ENCODE measurements at places on chromosomes 13 and 19. TPM values are rescaled to one million over a fixed set of nuclear protein-coding genes. Genes with fewer than 3 reads are reported as not detected.

DNA sequence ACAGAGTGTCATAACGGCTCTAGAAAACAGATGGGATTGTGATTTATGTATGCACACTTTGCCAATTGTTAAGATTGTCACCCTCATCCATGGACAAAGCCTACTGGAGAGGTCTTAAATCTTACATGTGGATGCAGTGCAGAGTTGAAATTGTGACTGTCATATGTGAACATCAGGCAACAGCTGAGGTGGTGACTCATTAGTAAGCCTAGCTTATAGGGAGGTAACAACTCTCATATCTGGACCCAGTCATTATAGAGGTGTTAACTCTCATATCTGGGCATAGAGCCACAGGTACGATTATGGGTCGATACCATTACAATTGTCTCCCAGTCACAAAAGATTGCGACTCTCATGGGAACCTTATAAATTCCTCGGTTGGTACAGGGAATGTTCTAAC, 29.8 kb upstream of the ZNF254 start:
- no peak for DNase-seq

Gene FUT3
- total RNA-seq: not detected

DNA sequence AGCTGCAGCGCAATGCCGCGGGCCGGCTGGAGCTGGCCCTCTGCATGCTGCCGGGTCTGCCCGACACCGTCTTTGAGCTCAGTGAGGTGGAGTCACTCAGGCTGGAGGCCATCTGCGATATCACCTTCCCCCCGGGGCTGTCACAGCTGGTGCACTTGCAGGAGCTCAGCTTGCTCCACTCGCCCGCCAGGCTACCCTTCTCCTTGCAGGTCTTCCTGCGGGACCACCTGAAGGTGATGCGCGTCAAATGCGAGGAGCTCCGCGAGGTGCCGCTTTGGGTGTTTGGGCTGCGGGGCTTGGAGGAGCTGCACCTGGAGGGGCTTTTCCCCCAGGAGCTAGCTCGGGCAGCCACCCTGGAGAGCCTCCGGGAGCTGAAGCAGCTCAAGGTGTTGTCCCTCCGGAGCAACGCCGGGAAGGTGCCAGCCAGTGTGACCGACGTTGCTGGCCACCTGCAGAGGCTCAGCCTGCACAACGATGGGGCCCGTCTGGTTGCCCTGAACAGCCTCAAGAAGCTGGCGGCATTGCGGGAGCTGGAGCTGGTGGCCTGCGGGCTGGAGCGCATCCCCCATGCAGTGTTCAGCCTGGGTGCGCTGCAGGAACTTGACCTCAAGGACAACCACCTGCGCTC, 3.8 kb upstream of the MAP2K7 start:
- DNase-seq: no peak

- DNase-seq: no peak
Observed at GRCh38 chr13:81779876-81780275, 1439.0 kb upstream of the SPRY2 start.

DNA sequence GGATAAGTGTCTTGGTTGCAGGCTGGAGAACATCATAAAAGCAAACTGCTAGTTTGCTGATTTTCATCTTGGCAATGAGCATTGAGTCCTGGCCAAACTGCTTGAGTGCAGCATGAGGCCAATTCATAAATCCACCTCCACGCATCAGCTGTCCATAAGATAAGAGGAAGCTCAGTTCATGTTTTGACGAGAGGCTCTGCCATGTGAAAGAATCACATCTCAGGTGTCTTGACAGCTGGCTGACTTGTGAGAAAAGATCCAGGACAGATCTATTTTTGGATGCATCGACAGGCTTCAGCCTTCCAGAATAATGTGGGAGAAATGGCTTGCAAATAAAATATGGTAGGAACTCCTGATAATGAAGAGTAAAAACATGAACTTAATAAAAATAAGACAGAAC, 5.4 kb upstream of the ZNF682 start:
- DNase-seq: no peak

DNA sequence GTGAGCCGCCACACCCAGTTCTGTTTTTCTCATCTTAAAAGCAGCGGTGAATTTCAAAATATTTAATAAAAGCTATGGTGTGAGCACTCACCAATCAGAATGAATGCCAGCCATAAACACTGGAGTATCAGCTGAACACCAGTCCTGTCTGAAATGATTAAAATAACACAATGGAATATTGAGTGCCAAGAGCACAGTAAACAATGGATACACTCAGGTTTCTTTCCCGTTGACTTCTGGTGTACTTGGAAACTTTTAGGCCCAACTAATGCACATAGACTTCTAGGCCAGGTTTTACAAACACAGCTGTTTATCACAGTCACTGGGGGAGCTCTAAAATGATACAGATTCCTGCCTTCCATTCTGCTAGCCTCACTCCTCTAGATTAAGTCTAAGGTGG, 68.3 kb downstream of the SLC6A16 start:
- no peak for DNase-seq

Gene STARD13
- total RNA-seq: 2.9 TPM

GRCh38 chr13:20231839-20232555, at the start of gene GJB6:
TSS of gene GJB6 (minus strand) at chr13:20232319. CDS start at chr13:20223480, 8,839 bp downstream.
- peak; percentile 81 for DNase-seq

- peak; percentile 12 for DNase-seq
Observed at GRCh38 chr19:13693889-13694288, 70.4 kb upstream of the MRI1 start.

- no peak for DNase-seq
Observed at GRCh38 chr13:85590231-85590931, 208.8 kb downstream of the SLITRK6 start.

Gene SLC17A7
- 1.6 TPM for total RNA-seq

DNA sequence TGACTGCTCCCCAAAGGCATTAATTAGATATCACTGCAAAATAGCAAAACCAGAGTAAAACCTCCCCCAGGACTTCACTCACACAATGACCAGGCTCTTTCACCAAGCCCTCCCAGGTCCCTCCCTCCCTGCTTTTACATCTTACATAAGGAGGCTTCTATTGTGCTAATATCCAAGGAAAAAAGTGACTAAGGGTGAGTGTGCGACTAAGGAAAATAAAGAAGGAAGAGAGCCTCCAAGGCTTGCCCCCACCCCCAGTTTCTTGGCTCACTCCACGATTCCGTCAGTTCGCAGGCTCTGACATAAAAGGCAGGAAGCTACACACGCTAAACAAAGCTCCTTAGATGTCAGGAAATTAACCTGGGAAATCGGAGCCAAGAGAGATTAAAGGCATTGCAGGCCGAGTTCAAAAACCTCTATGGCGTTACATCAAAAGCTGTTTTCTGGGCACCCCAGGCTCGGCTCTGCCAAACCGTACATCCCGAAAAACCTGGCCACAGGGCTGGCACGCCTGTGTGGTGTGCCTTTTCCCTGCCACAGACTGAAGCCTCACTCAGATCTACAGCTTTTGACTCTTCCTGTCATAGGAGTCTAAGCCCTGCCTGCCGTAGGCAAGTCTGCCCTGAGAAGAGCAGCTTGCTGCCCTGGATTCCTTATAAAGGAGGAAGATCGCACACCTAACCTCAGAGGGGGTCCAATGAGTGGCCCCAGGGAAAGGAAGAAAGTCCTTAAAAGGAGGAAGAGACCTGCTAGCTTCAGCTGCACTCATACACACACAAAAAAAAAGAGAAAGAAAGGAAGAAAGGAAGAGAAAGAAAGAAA, 67.0 kb upstream of the SERP2 start:
- peak; percentile 62 for DNase-seq

DNA sequence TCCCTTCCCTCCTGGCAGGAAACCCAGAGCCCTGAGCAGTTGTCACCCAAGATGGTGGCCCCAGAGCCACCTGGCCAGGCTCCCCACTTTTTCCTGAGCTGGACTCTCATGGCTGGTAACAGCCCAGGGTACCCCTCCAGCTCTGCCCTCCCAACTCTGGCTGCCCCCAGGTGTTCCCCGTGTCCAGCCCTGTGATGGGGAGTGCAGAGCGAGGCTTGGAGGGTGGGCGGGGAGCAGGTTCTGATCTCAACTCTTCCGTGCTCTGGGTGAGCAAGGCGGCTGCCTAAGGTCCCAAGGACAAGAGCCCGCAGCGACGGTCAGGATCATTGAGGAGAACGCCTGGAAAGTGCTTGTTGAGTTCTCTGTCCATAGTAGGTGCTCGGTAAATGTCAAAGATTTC, 54.7 kb upstream of the GAS6 start:
- no peak for DNase-seq

Gene ELSPBP1
- total RNA-seq: not detected

- DNase-seq: peak; percentile 55
Observed at GRCh38 chr19:54160182-54160811, 776 bp upstream of the LENG1 start.

Measured in GM23338 (cell line).